CD4-positive, alpha-beta T cell treated with Interleukin-10 for 1 hour (primary cell): ENCODE measurements at places on chromosomes 7 and 10.

DNA sequence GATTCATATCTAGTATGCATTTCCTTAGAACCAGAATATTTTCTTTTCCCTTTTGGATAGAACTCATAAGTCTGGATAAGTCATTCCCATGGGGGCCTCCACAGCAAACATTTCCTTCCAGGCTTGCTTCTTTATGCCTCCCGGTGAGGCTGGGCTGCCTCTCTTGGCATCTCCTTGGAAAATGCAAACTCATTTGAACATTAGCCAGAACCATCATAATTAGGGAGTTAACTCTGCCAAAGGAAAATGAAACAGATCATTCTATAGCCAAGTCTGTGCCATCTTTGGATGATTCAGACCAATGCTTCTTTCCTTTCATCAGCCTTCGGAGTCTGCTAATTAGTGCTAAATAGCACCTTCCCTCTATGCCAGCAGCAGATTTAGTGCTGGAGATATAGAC is 81.1 kb downstream of the PLPP4 start:
- DNase-seq, result no peak

DNA sequence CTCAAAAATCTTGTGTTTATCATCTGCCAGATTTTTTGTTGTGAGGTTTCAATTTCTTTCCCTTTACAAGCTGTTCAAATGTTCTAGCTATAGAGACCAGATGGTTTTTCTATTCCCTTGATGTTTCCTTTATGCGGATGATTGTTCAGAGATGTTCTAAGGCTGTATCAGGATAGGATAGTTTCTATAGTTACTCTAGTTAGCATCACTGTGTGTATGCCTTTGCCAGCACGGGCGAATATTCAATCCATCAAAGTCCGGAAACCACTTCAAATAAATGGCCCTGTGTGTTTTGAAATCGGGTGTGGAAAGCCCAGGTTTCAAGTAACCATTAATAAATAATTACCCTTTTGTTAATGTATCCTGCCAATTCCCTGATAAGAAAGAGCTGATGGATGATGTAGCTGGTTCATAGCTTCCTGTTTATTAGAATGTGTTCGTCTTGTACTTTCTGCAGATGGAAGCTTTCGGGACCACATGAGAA is 149.8 kb upstream of the PRKCQ start:
- no peak for DNase-seq

DNA sequence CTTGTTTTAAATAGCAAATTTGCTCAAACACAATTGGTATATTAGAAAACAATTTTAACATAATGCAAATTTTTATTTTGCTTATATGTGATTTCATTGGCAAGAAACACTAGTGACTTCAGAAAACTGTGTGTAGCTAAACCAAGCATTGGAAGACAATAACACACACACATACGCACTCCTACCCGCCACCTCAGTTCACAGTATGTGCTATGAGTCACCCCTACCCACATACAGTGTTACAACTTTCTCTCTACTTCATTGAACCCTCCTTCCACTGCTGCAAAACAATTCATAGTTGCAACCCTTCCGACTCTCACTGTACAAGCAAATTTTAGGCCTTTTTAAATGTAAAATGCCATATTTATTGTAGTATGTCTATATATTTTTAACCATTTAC is 119.9 kb upstream of the THSD7A start:
- no peak for DNase-seq

DNA sequence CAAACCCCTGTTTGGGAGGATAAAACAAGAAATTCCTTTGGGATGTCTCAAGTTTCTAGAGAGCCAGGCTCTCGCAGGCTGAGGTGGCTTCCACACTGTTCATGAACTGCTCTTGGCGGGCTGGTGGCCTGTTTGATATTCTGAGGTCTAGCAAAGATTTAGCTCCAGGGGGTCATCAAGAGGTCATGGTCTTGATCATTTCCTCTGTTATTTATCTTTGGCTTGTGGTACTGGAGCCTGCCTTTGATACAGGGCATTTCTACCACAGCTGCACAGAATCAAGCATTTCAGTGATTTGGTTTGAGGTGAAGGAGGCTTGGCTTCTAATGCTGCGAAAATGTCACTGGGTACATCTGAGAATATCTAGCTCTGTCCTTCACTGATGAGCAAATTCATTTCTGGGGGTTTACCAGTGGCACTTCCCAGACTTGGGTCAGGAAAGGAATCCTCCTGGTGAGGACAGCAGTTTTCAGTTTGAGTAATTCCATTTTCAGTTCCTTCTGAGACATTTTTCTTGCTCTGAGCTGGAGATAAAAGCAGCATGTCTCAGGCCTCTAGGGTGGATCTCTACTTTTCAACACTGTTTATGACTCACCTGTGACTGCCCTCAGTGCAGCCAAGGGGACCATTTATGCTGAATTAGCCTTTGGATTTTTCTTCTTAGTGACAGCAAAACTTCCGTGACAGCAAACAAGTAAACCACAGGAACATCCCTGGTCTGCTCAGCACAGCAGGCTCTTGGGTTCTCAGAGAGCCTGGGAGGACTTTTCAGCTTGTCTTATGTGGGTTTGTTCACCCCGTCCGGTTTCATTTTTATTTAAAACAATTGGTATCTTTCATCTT is 312.0 kb downstream of the RNLS start:
- peak; percentile 53 for DNase-seq

GRCh38 chr7:29126804-29127203 is 19.5 kb downstream of the CPVL start:
- no peak for DNase-seq

DNA sequence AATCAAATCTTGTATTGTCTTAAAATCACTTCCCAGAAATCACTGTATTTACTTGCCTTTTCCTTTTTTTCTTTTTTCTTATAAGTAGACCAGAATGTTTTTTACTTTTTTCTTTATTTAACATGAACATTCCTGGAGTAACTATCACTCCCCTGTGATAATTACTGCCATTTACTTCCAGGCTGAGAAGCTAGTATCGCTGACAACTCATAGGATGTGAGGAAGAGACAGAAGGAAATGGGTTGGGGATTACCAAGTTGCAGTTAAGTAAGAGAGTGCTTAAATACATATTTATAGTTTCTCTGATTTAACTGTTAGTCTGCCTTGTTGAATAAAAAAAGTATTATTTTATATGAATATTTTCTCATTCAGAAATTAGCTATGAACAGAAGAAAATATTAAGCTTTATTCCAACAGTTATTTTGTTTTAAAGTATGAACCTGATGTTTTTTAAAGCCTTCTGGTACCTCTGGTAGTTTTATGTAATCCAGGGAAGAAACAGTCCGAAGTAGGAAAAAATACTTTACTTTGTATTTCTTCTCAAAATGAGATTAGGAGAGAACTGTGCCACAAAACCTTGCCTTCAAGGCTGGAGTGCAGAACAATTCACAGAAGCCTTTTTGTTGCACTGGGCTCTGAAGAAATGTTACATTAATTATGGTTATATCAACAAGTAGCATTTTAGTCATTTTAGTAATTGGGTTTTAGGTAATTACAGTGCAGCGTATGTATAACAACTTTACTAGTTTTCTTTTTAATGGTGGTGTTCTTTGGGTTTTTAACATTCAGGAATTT is 72.8 kb downstream of the SHOC2 start:
- no peak for DNase-seq

- DNase-seq, result no peak
Measured at GRCh38 chr10:22042557-22043326, 39.2 kb upstream of the DNAJC1 start.

GRCh38 chr10:63759335-63759734 is 238.1 kb downstream of the REEP3 start:
- DNase-seq, result no peak

- DNase-seq, result no peak
Measured at GRCh38 chr10:88193018-88193417, 329.6 kb downstream of the PTEN start.

DNA sequence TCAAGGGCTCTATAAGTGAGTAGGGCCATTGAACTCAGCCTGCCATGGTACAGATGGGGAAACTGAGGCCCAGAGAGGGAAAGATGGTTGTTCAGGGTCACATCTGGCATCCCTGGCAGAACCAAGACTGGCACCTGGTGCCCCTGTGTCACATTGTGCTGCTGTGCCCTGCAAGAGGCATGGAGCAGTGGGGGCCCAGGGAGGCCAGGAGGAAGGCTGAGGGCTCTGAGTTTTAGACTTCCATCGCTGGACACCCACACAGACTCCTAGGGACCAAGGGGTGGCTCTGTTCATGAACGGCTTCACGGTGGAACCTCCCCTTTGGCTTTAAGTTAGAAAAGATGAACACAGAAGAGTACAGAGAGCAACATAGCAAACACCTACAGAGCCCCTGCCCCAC is 66.7 kb upstream of the AQP1 start:
- no peak for DNase-seq

GRCh38 chr10:125684581-125684980 is 1.6 kb upstream of the TEX36 start:
- no peak for DNase-seq

DNA sequence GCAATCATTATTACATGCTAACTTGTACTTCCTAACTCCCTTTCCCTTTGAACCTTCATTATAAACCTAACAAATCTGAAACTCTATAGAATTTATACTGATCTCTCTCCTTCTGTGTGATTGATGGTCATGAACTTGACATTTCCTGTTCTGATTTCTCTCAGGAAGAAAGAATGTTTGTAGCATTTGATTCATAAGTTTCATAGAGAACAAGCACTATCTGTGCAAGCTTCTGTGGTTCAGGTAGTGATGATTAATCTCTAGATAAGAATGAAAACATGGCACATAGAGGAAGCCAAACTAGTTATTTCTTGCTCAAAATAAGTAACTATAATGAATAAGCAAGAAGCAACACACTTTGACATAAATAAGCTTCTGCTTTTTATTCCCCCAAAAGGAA is 34.2 kb downstream of the TFPI2 start:
- DNase-seq, result no peak

- no peak for DNase-seq
Measured at GRCh38 chr10:106872176-106872575, 292.3 kb downstream of the SORCS1 start.

GRCh38 chr7:157565201-157565626 is 228.4 kb downstream of the DNAJB6 start:
- no peak for DNase-seq

- no peak for DNase-seq
Measured at GRCh38 chr10:116476461-116476860, 48.8 kb downstream of the PNLIPRP3 start.

DNA sequence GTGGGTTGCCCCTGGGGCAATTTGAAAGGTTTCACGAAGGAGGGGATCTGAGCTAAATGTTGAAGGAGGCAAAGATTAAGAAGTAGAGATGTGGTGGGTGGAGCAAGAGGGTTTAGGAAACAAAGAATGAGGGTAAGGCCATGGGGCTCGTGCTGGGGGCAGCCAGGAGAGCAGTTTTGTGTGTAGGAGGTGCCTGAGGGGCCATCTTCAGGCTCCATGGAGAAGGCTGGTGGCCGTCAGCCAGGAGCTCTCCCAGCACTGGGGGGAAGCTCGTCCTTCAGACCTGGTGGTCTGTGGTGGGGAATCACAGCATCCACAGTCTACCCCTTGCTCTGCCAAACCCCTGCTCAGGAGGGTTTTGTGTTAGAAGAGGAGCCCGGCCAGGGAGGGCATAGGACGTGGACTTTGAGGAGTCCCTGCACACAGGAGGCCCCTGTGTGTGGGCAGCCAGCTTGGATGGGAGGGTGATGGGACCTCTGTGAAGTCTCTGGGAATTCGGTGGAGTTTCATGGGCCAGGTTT is 11.8 kb upstream of the CXCL12 start:
- no peak for DNase-seq
